GM12878 (cell line): ENCODE measurements at places on chromosomes 2 and 18. TPM values are rescaled to one million over a fixed set of nuclear protein-coding genes. Genes with fewer than 3 reads are reported as not detected.

- DNase-seq, result no peak
Observed at GRCh38 chr2:240794178-240794721, 25.8 kb downstream of the KIF1A start.

- DNase-seq, result no peak
Observed at GRCh38 chr2:225381609-225382008, 17.9 kb upstream of the NYAP2 start.

The POLR1A gene
- total RNA-seq, result 51.6 and 53.9 TPM in 2 replicates

GRCh38 chr2:150513647-150514046, 26.2 kb upstream of the RND3 start:
- no peak for DNase-seq

The ADD2 gene
- total RNA-seq, result 0.08 and 0.19 TPM in 2 replicates

- no peak for DNase-seq
Observed at GRCh38 chr2:109514857-109515256, 98.9 kb downstream of the SEPTIN10 start.

- DNase-seq, result no peak
Observed at GRCh38 chr2:70894765-70895164, 40.9 kb upstream of the ATP6V1B1 start.

The SRD5A2 gene
- not detected in 2 replicates for total RNA-seq

DNA sequence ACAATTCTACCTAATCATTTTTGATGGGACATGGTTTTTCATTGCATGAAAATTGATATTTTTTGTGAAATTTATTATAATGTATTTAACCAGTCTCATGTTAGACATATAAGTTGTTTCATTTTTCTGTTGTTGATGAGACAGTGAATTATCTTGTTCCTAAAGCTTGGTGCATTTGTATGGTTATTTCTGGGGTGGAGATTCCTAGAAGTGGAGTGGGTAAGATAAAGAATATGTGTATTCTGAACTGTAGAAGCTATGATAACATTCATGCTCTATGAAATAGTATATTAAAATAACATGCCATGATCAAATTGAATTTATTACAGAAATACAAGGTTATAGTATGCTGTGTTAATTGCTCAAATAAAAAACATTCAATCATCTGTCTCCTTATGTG, 69.2 kb downstream of the BOLA3 start:
- no peak for DNase-seq

GRCh38 chr2:59830601-59831000, 722.9 kb downstream of the BCL11A start:
- no peak for DNase-seq

The C2orf81 gene
- 9.5 and 9.8 TPM in 2 replicates for total RNA-seq

DNA sequence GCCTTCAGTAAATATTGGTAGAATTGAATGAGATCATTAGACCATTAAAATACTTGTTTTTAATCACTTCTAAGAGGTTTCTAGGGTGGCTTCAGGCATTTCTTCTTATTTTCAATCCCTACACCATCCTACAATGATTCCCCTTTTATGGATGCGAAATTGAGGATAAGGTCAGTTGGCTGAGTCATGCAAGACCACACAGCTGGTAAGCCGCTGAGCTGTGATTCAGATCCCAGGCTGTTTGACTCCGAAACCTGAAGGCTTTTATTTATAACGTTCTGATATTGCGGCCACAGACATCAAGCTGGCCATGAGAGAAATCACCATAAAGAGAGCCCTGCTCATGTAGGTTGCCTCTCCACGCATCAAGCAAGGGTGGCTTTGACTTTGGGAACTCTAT, 133.4 kb downstream of the VAPA start:
- no peak for DNase-seq

- no peak for DNase-seq
Observed at GRCh38 chr2:207766041-207766551, 3.6 kb downstream of the FZD5 start.

The GYPC gene
- 80.1 and 85.2 TPM in 2 replicates for total RNA-seq
